T47D (cell line): ENCODE measurements at places on chromosomes 16 and 17.

DNA sequence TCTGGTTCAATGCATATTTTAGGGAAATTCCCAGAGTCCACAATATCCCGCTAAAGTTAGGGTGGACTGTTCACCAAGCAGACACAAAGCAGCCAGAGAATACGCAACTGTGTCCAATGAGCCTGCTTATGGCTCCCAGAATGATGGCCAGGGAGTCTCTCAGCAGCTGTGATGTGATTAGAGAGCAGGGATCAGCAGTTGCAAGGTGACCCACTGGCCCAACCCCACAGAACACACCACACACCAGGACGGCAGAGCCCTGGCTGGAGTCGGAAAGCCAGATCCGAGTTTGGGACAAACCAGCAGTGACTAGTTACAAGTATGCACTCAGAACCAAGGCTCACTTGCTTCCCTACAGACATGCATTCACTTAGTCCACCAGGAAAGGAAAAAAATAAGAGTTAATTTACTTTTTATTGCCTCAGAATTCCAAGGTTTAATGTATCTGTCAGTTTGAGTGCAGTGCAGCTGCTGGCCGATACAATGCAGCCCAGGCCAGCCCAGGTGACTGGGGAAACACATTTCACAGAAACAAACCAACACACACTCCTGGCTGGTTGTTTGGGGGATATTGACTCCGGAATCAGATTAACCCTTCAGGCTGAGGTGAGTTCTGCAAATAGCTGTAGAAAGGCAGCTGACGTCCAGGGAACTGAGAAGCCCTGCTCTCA, 121.7 kb downstream of the HIC1 start:
- no peak for DNase-seq

- DNase-seq: no peak
These were observed 13.3 kb upstream of the SDK2 start for GRCh38 chr17:73657473-73658116.

GRCh38 chr17:54900457-54901229, at the start of gene TOM1L1:
TOM1L1 (plus strand) TSS chr17:54900852; CDS start chr17:54900866, 14 bp downstream.
- DNase-seq: peak; percentile 92

GRCh38 chr16:56667581-56668571, at the start of gene MT1G:
MT1G (minus strand) TSS chr16:56668065; CDS start chr16:56667993, 72 bp downstream.
- DNase-seq: no peak

DNA sequence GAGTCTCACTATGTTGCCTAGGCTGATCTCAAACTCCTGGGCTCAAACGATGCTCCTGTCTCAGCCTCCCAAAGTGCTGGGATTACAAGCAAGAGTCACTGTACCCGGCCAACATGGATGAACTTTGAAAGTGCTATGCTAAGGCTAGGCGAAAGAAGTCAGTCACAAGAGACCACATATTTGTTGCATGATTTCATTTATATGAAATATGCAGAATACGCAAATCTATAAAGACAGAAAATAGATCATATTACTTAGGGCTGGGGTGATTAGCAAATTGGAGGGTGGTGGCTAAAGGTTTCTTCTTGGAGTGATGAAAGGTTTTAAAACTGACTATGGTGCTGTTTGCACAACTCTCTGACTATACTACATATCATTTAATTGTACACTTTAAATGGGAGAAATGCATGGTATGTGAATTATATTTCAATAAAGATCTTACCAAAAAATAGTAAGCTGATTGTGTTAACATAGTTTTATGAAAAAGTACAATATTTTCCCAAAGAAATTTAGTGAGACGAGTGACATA, 1.2 kb upstream of the FLYWCH1 start:
- no peak for DNase-seq

DNA sequence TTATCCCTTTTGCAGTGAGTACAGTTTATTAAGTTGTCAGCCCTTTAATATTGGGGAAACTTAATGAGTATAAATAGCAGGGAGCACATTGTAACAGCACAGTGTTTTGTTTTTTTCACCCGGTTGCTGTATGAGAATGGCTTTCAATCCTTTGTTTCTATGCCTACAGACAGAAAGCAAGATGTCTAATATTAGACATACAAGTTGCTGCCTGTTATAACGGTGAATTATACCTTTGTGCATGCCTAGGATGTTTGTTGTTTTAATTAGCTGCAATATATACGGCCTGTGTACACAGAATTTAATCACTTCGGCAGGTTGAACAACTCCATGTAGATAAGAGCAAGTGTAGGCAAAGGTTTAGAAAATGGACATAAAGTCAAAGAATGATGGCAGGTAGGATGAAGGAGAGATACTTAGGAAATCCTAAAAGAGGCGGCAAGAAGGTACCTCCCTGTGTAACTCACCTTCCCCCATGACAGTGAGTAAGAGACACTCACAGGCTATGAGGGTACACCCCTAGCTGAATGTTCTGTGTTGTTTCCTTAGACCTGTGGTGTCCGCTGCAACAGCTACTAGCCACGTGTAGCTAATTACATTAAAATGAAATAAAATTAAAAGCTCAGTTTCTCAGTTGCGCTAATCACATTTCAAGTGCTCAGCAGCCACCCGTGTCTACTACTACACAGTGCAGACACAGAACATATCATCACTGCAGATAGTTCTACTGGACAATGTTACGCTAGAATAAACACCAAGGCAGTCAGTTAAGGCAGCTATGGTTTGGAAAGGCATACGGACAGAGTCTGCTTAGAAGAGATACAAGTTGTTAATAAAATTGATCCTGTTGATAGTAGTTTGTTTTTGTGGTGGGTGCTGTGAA, 10.9 kb downstream of the SLC7A6OS start:
- DNase-seq: no peak

GRCh38 chr16:67499106-67499505, 15.8 kb upstream of the AGRP start:
- DNase-seq: no peak

DNA sequence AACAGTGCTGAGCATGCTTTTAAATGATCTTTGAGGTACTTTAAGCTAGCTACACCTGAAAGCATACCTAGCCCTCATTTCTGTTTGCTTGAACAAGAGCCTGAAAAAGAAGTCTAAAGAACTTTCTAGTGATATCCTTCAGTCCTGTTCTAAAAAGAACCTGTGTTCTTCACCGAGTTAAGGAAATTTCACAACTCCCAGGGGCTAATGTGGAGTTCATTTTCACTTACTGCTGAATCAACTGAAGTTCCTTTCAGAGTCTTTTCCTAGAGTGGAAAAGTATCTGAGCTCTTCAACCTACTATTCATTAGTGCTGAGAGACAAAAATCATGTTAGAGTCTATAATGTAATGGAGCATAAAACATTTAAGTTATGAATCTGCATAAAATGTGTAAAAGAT, 66.9 kb downstream of the CHD9 start:
- DNase-seq: no peak

DNA sequence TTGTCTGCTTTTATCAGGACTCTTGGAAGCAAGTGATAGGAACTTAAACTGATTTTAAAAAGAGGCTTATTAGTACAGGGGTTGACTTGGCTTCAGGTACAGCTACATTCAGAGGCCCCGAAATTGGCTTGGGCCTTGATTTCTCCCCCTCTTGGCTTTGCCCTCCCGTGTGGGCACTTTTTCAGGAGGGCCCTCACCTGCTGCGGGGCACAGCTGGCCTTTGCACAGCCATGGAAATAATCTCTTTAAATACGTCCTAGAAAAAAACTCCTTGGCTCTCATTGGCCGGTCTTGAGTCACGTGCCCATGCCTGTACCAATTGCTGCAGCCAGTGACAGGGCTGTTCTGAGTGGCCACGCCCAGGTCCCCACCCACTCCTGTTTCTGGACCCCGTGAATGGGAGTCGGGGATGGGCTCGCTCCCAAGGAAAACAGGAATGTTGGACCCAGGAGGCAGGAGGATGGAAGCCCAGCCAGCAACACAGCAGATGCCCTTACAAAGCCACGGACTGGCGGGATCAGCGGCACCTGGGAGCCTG, 15.0 kb downstream of the CA5A start:
- DNase-seq: no peak

GRCh38 chr16:57304169-57305061, 19.9 kb upstream of the PLLP start:
- peak; percentile 43 for DNase-seq

GRCh38 chr16:30084816-30085159, 6.9 kb downstream of the TBX6 start:
- no peak for DNase-seq

DNA sequence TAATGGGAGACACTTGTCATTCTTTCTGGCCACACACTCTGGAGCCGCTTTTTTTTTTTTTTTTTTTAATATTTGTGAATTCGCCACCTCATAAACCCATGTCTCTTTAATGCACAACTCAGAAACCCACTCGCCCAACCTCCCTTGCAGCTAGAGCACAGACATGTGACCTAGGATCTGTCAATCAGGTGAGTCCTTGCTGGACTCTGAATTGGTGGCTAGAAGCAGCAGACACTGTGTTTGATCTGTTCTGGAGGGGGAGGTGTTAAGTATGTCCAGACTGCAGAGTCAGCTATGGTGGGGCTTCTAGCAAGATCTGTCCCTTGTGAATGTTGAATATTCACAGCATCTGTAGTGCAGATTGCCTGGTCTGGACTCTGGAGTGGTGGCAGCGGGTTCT, 112.1 kb downstream of the PRKCB start:
- no peak for DNase-seq

GRCh38 chr17:60637683-60638082, 37.7 kb downstream of the PPM1D start:
- no peak for DNase-seq

DNA sequence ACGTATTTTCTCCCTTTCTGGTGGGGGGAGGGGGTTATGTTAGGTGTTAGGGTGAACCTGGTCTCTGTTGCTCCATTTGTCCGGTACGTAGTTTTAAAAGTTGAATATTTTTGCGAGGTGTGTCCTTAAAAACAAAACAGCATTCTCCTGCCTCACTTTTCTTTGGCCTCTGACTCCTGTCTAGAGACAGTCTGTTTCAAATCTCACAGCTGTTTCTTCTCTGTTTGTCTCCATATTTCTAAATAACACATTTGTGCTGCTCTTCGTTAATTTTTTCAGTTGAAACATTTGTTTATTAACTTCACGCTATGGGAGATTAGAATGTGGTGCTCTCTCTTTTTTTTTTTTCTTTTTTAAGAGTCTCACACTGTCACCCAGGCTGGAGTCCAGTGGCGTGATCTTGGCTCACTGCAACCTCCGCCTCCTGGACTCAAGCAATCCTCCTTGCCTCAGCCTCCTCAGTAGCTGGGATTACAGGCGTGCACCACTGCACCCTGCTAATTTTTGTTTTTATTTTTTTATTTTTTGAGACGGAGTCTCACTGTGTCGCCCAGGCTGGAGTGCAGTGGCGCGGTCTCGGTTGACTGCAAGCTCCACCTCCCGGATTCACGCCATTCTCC, 31.7 kb downstream of the RPA1 start:
- DNase-seq: no peak

- DNase-seq: peak; percentile 88
These were observed 11.2 kb upstream of the CEP20 start for GRCh38 chr16:15899538-15900100.

- no peak for DNase-seq
These were observed 49.6 kb downstream of the SDK2 start for GRCh38 chr17:73594598-73594997.

- no peak for DNase-seq
These were observed 15.0 kb upstream of the CPD start for GRCh38 chr17:30363715-30364202.

DNA sequence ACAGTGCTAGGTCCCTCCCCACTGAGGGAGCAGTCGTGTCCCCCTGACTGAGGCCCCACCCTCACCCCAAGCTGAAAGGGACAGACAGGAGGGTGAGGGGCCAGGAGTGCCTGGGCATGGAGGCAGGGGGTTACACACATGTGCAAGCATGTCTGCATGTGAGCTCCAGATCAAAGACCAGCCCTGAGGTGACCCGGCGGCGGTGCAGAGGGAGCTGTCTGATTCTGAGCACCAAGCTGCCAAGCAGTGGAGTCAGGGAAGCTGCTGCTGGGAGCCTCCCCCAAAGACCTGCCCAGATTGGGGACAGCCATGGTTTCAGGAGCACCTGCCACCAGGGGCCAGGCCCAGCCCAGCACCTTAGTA, 5.5 kb downstream of the DLX3 start:
- DNase-seq: no peak

- DNase-seq: peak; percentile 84
These were observed 24.7 kb upstream of the KRT20 start for GRCh38 chr17:40909755-40910154.

DNA sequence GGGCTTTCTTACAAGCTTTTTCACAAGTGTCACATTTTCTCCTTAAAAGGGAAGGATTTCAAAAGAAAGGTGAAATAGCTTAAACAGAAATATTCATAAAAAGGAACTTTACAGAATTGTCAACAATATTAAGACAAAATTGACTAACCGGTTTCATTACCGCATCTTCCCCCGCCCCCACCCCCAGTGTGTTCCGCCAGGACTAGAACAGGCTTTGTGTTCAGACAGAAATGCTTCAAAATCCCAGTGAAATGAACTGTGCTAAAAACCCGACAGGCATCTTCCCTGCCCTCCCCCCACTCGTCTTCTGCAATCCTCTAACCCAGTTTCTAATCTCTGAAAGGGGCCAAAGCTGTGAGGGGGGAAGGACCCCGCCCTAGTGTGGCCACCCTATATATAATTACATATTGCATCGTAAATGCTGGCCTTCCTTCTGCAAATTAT, 990 bp upstream of the ROGDI start:
- DNase-seq: no peak

- DNase-seq: no peak
These were observed 33.8 kb downstream of the CCDC42 start for GRCh38 chr17:8710813-8711212.

DNA sequence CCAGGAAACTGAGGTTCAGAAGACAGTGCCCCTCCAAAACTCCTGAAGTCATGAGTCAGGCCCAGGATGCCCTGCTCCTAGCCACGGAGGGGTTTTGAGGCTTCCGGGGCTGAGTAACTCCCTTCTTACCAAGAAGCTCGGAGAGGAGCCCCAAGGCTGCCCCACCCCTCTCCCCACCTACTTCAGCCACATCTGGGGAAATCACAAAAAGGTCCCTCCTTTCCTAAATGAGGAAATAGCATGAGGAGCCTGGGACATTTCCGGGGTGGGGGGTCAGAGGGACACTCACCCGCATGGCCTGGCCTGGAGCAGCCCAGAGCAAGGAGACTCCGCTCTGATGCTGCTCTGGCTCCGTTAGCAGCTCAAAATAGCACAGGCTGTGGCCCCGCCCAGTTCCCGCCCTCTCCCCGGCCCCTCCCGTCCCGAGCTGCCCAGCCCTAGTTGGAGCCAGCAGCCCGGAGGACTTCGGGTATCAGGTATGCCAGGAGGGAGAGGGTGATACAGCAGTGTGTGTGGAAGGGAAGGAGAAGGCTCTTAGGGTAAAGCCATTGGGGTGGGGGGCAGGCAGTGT, 40.1 kb downstream of the MYO18A start:
- DNase-seq: no peak

DNA sequence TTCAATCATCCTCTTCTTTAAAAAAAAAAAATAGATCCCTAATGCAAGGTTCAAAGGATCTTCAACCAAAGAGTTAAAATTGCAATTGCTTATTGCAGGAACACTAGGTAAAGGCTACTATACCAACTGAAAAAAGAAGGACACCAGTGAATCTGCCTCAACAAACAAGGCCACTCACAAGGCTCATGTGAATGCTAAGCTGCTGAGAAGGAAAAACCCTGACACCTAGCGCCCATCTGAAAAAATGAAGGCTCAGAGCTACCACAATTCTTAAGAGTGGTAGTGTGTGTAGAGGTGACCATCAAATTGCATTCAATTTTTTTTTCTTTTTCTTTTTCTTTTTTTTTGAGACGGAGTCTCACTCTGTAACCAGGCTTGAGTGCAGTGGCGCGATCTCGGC, 201.6 kb upstream of the C17orf78 start:
- DNase-seq: peak; percentile 81
